ENCODE measurements at places on chromosomes 3 and 15.

GRCh38 chr15:66833803-66834202 is 131.8 kb downstream of the SMAD6 start:
- DNase-seq: no peak

GRCh38 chr15:60660290-60661051 is 181.5 kb upstream of the ICE2 start:
- no peak for DNase-seq

GRCh38 chr3:127545711-127546457 is 44.6 kb downstream of the TPRA1 start:
- no peak for DNase-seq

DNA sequence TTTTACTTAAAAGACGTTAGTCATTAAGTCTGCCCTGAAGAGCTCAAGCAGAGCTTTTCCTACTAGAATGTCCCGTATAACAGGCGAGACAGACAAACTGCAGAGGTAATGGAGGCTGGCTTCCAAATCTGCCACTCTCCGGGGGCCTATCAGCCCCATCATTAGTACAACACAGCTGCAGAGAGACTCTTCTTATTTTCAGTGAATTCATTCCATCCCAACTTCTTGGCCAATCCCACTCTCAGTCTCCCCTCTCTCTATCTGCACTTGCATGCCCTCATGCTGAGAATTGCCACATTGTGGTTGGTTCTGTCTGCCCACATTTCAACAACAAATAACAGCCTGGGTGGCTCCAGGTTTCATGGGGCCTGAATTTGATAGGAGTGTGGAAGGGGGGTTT is 412.7 kb downstream of the ERC2 start:
- DNase-seq: no peak

GRCh38 chr3:105232553-105232952 is 134.2 kb upstream of the ALCAM start:
- no peak for DNase-seq

DNA sequence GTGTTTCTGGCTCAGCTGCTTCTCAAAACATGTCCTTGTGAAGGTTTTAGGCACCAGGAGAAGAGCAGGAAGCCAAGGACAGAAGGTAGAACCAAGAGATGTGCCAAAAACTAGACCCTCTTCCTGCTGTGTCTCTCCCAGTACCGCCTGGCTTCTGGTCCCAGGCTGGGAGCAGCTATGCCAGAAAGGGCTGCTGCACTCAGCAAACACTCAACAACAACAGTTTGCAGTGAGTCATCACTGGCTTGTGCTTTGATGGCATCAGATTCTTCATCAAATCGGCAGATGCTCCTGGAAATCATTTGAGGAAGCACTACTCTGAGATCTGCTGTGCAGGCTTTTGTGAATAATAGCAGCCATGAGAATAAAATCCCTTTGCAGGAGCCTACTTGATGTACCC is 63.2 kb downstream of the DGKG start:
- no peak for DNase-seq

GRCh38 chr3:125142940-125143339 is 69.6 kb downstream of the SLC12A8 start:
- DNase-seq: no peak

DNA sequence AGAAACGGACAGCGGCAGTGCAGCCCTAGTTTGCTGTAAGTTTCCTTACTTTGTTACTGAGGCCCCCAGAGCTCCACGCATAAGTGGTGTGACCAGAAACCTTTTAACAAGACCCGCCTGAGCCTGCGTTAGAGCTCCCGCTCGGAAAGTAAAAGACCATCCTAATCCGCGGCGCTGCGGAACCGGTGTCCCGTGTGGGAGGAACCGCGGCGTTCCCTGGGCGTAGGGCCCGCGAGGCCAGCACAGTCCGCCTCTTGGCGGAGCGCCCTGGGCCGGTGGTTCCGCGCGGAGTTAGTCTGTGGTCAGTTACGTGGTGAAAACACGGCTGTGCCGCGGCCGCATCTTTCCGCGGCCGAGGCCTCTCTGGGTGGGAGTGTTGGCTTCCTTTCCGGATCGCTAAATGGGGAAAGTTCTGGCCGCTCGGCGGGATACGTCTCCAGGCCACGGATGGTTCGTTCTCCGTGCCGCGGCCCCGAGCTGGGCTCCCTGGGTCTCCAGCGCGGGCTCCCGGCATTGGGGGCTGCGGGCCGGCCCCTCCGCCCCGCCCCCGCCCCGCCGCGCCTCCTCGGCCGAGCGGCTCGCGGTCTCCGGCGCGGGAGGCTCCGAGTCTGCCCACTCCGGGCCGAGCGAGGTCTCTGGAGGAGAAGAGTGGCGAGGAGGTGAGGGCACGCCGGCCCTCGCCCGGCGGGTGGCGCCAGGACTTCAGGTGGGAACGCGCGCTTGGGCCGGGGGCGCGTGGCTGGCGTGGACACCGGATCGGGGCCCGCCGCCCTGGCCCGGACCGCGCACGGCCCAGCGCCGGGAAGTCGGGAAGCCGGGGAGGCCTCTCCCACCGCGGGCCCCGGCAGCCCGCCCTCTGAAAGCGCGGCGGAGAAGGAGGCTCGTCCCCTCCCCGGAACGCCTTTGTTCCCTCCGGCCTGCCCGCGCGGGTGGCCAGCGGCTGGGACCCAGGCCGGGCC is 754 bp downstream of the B3GNT5 start:
- DNase-seq: no peak

DNA sequence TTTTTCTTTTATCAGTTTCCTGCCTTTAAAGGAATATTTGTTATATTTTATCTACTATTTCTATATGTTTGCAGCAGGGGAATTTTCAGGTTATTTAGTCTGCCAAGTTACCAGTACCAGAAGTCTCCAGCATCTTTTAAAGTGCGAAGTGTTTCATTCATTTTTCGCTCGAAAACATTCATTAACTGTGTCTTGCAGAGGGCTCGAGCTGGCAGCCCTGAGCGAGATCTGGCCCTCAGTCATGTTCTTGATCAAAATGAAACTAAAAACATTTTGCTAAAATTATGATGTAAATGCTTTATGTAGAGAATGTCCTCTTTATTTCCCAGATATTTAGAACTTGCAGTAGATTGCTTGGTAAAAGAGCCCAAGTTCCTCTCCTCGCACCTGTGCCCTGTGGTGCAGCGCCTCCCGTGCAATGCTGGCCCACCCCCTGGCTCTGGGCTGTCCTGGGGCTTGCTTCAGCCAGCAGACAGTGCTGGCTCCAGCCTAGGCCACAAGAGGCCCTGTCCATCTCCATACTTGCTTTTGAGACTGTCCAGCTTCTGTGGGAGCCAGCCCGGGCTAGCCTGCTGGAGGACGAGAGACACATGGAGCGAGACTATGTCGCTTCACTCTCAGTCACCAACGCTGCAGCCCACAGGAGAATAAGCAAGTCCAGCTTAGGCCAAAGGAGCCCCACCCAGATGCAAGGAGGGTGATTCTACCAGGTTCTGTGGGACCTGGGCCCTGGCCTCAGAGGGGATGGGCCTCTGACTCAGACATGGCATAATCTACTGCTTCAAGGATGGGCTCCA is 71.9 kb upstream of the PRR23E start:
- no peak for DNase-seq

DNA sequence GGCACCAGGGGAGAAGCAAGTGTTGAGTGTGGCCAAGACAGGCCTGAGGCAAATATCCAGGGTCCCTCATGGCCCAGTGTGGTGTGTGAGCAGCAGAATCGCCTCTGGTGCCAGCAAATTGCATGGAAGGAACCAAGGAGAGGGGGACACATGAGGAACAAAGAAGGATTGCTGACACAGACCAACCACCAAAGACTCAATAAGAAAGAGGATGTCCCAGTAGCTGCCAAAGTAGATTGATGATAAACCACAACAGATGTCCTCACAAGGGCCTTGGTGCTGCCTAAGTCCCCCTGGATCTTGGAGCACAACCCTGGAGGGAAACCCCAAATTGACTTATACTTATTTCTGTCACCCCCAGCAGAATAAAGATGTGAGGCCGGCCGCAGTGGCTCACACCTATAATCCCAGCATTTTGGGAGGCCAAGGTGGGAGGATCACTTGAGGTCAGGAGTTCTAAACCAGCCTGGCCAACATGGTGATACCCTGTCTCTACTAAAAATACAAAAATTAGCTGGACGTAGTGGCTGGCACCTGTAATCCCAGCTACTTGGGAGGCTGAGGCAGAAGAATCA is 10.6 kb downstream of the SRGAP3 start:
- no peak for DNase-seq

- DNase-seq: no peak
These were observed 681.0 kb downstream of the DIPK2A start for GRCh38 chr3:144652573-144652972.

DNA sequence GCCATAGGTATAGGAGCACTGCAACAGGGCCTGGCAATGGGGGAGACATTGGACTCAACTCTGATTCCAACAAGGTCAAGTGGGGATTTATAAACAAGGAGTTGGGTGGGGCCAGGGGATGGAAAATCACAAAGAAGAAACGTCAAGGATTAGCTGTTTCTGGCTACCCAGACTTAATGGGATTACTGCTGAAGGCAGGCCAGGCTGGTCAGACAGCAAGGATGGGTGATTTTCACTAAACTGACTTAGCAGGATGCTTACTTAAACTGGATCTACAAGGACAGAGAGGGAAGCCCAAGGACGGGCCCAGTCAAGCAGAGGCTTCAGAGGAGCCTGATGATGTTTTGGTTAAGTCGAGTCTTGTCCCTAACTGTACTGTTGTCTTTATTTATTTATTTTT is 76.2 kb downstream of the USP13 start:
- DNase-seq: no peak

GRCh38 chr3:11607816-11608215 is 35.9 kb downstream of the VGLL4 start:
- DNase-seq: no peak

- DNase-seq: no peak
These were observed 5.0 kb upstream of the CRYBG3 start for GRCh38 chr3:97816811-97817210.

- DNase-seq: no peak
These were observed 47.7 kb downstream of the MORC1 start for GRCh38 chr3:109070211-109070610.

GRCh38 chr3:14277557-14277956 is 98.9 kb downstream of the LSM3 start:
- DNase-seq: no peak

DNA sequence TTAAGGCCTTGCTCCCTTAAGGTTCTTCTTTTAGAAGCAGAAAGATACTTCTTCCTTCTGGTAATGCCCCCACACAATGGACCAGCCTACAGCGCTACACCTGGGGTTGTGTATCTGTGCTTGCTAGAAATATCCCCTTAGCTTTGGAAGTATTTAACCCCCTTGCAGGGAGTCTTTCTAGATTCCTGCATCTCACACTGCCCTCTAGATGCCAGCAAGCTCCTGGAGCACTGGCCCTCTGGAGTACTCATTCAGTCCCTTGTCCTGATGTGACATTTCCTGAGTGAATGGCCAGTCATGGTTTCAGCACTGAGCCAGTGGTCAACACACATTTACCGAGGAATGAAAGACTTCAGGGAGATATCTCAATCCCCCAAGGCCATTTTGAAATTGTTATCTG is 30.4 kb upstream of the RBP2 start:
- DNase-seq: peak; percentile 33

DNA sequence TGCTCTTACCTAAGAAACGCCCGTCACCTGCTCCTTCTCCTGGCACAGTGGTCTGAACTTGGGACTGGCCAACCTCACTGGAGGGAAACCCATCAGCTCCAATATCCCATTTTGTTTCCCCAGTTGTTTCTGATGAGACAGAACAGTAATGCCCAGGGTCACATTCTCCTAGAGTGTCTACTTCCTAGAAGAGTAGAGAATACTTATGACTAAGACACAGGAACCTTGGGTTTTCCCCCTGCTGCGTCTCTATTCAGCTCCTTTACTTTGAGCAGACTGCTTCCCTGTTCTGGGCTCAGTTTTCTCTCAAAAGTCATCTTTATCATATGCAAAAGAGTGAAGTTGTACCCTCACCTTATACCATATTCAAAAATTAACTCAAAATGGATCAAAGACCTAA is 79.4 kb downstream of the POLR2M start:
- no peak for DNase-seq

DNA sequence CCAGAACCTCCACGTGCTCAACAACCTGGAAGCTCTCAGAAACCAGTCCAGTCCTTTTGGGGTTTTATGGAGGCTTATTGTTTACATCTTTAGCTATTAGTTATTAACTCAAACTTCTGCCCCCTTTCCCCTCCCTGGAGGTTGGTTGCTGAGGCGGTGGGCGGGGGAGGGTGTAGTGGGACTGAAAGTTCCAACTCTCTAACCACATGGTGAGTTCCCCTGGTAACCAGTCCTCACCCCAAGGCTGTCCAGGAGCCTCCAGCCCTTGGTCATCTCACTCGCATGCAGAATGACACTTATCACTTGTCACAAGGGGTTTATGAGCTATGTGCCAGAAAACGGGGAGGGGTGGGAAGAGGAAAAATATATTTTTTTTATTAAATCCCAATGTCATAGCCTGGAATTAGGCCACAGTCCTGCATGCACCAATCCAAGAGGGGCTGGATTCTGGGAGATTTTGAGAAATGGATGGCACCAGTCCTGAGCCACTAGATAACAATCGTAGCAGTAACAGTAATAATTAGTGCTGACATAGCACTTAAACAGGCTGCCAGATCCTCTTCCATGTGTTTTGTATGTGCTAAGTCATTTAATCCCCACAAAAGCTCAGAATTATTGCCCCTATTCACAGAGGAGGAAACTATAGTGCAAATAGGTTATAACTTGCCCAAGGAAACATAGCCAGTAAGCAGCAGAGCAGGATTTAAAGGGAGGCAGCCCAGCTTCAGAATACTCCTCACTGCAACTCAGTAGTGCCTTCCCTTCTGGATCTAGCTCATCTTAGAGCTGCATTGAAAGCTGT is 85.7 kb downstream of the CRYGS start:
- no peak for DNase-seq

DNA sequence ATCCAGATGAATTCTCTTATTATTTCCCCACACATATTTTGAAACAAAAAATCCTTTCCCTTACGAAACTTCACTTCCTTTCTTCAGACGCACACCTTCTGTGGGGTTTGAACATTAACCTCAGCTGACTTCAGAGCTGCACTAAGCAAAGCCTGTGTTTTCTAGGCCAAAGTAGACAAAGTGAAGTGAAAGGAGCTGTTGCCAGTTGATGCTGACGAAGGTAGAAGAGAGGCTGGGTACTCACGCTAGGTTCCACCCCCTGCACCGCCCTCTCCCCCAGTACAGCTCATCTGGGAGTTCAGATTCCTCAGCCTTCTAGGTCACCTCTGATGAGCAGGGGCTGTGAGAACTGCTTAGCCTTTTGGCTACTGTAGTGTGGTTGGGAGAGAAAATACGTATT is 24.1 kb downstream of the DUT start:
- no peak for DNase-seq
